ENCODE measurements at places on chromosomes 5 and 9.

DNA sequence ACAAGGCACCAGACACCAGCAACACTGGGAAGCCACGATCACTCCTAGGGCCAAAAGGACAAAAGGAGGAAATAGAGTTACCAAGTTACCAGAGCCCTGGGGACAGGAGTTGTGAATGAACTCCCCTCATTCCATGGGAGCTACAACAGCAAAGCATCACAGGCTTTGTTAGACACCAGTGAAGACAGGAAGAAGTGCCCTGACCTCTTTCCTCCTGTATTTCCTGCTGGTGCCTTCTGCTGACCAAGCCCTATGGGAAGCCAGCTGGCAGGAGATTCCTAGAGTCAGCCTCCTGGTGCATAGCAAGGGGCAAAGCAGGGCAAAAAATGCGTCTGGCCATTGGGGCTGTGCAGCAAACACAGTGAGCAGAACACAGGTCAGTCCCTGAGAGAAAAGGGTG is 374.7 kb downstream of the ZSWIM6 start:
- DNase-seq = no peak

DNA sequence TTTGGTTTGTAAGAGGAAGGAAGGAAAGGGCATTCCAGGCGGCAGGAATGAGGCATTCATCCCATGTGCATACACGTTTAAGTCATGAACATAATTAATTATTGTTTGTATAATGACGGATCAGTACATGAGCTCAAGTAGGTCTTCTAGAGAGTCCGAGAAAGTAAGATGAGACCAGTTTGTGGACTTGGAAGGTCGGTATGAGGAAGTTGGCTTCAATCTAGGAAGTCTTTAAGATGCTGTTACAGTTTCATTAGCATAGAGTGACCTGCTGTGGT is 2.1 kb downstream of the GTF3C4 start:
- no peak for DNase-seq

GRCh38 chr5:158985492-158985891 is 114.2 kb downstream of the EBF1 start:
- no peak for DNase-seq

- DNase-seq = no peak
Observed at GRCh38 chr5:159734366-159734765, 181.9 kb upstream of the ADRA1B start.

DNA sequence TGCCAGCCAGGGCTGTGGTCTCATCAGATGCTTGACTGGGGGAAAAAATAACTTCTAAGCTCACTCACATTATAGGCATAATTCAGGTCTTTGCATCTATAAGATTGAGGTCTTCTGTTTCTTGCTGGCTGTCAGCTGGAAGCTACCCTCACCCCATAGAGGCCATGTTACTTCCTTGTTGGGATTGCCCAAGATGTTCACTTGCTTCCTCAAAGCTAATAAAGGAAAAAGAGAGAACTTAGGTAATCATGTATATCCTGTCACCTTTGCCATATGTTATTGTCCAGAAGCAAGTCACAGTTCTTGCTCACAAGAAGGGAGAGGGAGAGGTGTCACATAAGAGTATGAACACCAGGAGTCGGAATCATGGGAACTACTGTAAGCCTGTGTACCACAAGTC is 38.7 kb upstream of the ANKRD34B start:
- no peak for DNase-seq

GRCh38 chr5:56837381-56837780 is 22.0 kb downstream of the MAP3K1 start:
- no peak for DNase-seq

GRCh38 chr5:67971223-67971830 is 244.2 kb upstream of the PIK3R1 start:
- DNase-seq = peak; percentile 71

DNA sequence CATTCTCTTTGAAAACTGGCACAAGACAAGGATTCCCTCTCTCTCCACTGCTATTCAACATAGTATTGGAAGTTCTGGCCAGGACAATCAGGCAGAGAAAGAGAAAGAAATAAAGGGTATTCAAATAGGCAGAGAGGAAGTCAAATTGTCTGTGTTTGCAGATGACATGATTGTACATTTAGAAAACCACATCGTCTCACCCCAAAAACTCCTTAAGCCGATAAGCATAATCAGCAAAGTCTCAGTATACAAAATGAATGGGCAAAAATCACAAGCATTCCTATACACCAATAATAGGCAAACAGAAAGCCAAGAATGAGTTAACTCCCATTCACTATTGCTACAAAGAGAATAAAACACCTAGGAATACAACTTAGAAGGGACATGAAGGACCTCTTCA is 21.0 kb upstream of the EPB41L4A start:
- no peak for DNase-seq

GRCh38 chr5:5293029-5293428 is 129.4 kb upstream of the ICE1 start:
- DNase-seq = no peak

DNA sequence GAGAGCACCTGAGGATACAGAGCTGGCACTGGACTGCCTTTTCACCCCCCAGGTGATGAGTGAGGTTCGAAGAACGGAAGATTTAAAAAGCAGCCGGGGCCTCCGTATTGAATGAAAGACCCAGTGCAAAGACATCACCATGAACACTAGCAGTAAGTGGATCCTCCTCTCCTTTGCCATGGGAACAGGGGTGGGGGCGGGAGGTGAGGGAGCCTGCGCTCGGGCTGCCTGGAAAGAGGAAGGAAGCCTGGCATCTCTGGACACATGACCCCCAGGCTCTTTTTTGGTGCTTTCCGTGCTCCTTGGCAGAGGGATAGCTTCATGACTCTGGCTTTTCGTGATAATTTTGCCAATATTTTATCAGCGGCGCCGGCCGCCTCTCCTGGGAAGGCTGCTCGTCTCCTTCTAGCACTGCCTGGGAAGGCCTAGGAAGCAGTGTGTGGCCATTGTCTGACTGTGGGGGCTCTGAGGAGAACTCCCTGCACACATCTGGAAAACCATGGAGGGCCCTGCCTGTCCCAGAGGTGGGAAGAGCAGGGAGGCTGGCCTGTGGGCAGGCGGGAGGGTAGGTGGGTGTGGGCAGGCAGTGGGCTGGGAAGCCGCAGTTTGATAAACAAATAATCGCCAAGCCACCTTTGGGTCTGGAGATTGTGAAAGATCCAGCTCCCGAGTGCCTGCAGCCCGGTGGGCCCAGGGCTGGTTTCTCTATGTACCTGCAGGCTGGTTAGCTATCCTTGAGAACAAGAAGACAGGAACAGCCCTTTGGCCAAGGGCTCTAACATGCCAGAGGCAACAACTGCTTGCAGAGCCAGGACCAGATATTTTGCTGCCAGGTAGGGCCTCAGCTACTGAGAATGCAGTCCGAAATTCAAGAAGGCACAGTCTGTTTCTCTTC is 911 bp downstream of the ABLIM3 start:
- DNase-seq = no peak

- no peak for DNase-seq
Observed at GRCh38 chr5:29822521-29822920, 1371.0 kb upstream of the CDH6 start.

DNA sequence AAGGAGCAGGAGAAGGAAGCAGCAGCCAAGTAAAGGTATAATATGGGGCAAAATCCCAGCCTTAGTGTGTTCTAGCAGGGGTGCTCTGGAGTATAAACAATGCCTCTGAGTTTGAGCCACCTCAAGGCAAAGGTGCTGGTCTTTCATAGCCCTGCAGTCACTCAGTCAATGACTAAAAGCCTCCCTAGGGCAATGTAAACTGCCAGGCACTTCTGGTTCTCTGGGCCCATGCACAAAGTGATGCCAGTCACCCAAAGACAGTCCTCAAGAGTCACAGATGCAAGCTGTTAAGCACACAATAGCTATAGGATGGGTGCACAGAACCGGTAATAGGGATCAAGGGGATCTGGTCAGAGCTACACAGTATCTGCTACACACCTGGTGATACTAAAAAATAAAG is 12.6 kb downstream of the ZBTB5 start:
- no peak for DNase-seq

DNA sequence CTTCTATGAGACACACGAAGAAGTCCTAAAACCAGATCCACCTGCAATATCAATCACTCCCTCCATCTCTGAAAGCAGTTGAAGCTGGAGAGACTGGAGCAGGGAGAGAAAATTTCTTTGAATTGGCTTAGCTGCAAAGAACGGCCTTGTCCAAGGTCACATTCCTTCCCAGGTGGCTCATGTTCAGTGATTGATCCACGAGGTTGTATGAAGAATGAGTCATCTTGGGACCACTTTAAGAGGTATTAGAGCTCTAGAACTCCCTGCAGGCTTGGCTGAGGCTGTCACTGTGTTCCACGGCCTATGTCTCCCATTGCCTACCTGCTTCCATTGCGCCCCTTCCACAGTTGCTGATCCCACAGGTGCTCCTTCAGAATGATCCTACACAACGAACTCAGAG is 68.2 kb downstream of the HMHB1 start:
- no peak for DNase-seq

DNA sequence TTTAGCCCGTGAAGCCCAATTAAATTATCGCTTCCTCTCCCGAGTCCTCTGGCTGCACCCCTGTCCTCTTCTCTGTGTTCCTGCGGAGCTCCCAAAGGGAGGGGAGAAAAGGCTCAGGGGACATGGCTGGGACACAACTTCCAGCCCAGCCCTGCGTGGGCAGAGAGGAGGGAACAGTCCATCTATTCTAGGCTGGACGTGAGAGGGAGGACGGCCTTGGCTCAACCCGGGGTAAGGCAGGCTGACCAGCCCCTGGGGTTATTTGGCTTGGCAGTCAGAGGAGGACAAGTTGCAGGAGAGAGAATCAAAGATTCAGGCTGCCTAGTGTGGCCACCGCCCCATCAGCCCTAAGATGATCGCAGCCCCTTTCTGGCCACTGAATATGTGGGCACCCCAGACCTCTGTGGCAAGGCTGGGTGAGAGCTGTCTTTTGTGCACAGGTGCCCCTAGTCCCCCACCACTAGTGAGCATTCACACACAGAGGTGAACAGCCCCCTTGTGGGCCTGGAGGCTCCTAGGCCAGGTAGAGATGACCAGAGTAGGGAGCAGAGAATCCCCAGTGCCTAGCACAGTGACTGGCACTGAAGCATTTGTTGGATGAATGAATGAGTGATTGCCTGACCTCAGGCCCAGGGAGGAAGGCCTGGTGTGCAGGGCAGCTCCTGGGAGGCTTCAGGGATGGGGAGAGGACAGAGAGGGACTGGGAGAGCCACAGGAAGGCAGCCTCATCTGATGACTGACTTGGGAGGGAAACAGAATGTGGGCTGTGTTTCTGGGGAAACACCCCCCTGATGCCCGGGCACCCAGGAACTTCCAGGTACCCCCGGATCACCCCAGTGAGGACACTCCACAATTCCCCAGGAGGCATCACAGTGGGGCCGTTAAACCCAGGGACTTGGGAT is 133.9 kb downstream of the C9orf50 start:
- no peak for DNase-seq

- no peak for DNase-seq
Observed at GRCh38 chr9:38288502-38288901, 104.0 kb upstream of the ALDH1B1 start.

- no peak for DNase-seq
Observed at GRCh38 chr5:76942581-76942980, 10.3 kb upstream of the CRHBP start.

- no peak for DNase-seq
Observed at GRCh38 chr9:30758726-30759446, 1625.6 kb upstream of the ACO1 start.

GRCh38 chr9:33442125-33442524 is 5.3 kb downstream of the AQP3 start:
- no peak for DNase-seq

DNA sequence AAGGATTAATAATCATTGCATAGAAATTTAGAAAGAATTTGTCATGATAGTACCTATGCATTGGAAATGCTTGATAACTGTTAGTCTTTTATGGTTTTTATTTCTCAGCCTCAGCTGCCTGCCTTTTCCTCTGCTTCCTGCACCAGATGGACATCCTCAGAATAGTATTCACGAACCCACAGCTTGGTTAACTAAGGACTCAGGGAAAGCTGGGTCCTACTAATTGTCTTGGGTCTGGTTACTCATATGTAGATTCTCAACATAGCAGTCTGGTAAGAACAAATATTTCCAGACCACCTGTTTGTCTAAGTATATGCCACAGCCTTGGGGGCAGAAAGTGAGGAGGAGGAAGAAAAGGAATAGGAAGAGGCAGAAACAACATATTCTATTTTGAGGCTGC is 464.5 kb upstream of the SMARCA2 start:
- DNase-seq = no peak

DNA sequence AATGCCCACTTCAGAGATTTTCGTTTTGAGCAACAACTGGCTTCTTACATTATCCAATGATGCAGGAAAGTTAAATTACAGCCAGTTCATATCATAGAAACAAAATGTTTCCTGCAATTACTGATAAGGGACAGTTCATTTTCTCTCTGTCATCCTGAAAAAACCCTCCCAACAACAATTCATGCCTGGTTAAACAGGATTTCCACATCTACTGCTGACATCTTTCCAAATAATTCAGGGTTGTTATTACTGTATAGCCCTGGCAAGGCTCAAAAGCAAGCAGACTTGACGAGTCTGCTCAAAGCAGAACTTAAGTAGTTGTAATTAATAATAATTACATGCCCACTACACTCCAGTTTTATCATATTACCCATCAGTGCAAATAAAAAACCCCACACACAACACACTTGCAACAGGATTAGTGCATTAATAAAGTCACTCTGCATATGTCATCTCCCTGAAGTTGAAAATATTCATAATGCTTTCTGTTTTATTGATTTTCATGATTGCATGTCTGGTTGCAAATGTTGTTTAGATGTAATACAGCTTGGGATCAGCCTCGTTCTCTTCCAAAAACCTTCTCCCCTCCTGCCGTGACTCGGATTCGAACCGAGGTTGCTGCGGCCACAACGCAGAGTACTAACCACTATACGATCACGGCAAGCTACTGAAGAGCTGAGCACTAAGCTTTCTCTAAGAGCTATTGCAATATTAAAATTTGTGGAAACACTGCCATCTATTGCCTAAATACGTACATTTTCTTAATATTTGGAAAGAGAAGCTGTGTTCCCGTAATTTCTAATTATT is 119.6 kb upstream of the NFIB start:
- no peak for DNase-seq

DNA sequence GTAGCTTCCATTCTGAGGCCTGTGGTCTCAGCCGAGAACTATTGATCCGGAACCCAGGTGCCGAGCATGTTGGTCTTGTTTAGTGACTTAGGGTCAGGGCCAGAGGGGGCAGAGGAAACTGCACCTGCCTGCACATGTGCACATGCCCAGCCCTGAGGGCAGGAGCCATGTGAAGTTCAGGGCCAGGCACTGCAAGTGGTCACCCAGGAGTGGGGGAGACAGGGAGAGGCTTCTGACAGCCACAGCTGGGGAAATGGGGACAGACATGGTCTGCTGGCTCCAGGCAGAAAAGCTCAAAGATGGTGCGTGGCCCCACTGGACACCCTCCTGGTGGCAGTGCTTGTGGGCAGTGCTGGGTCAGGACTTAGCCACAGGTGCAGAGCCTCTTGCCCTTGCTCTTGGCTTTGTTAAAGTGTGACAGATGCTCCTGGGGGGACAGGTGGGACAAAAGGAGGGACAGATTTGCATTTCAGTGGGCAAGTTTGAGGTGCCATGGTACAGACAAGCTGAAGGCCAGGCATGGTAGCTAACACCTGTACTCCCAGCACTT is 134.4 kb downstream of the CACNA1B start:
- no peak for DNase-seq

- no peak for DNase-seq
Observed at GRCh38 chr9:70556771-70557170, 142.3 kb upstream of the KLF9 start.

GRCh38 chr5:55925712-55926111 is 69.1 kb downstream of the IL6ST start:
- DNase-seq = no peak
